NCI-H1436 (cell line): ENCODE measurements at places on chromosomes 5 and 9.

DNA sequence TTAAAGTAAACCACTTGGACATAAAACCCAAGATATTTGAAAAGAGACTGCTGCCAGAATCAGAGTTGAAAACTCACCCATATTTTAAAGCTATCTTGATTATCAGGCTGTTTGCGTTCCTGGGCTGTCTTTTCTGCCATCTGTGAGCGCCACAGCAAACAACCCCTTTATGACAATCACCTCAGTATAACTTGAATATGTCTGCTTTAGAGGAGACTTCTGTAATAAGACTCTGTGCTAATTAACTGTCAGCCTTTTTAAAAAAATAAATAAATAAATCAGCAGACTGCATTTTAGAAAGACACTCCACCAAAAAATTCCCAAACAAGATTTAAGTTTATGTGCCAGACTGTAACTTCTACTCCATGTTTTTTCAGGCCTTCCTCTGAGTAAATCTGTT lies 375.7 kb upstream of the CCNH start:
- no peak for DNase-seq

- DNase-seq, result no peak
These were observed 168.6 kb downstream of the NNT start for GRCh38 chr5:43771611-43772031.

DNA sequence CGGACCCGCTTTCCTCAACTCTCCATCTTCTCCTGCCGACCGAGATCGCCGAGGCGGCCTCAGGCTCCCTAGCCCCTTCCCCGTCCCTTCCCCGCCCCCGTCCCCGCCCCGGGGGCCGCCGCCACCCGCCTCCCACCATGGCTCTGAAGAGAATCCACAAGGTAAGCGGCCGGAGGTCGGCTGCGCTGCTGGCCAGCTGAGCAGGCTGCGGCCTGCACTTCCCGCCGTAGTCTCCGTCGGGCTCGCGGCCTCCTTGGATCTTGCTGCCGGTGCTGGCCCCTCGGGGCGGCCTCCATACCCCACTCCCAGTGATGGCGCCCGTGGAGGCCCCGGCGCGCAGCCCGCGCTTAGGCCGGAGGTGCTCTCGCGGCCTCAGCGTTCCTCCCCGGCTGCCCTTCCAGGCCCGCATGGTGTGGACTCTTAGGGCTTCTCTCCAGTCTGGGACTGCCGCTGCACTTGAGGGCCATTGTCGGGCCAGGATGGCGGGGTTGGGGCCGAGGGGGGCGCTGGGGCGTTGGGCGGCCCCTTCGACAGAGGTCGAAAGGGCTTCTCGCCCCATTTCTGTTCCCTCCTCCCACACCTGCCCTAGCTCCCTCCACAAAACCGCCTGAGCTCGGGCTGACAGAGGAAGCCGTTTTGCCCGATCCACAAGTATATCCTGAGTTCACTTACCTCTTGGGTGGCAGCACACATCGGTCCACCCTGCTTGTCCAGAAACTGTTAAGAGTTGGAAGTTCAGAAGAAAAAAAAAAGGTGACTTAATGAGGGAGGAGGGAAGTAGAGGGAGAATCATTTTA lies 714 bp downstream of the UBE2D2 start:
- peak; percentile 52 for DNase-seq

DNA sequence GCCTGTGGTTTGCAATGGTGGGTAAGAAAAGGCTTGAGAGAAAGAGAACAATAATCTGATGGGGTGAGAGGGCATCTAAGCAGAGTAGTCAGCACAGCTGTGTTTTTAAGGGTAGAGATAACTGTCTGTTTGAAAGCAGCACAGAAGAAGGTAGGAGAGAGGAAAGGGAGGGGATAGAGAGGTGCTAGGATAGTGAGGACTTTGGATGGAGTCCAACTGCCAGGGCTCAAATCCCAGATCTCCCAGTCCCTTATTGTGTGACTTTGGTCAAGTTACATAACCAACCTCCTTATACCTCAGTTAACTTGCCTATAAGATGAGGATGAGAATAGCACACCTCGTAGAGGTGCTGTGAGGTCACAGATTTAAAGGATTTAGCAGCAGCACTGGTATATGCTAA lies 55.6 kb downstream of the GPR21 start:
- no peak for DNase-seq

GRCh38 chr9:34123682-34124081 lies 2.8 kb downstream of the DCAF12 start:
- no peak for DNase-seq

DNA sequence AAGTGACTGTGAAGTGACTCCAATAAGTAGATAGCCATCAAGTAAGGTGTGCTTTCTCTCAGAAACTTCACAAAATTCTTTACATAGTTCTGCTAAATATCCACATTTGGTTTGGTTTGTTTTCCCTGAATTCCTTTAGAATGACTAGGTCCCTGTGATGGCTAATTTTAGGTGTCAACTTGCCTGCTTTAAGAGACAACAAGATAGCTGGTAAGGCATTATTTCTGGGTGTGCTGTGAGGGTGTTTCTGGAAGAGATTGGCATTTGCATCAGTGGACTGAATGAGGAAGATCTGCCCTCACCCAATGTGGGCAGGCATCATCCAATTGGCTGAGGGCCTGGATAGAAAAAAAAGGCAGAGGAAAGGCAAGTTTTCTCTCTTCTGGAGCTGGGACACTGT lies 8.3 kb upstream of the PTBP3 start:
- DNase-seq, result no peak

GRCh38 chr5:42944989-42945388 lies 95.1 kb downstream of the ANXA2R start:
- no peak for DNase-seq

GRCh38 chr5:91499943-91500531 lies 116.9 kb upstream of the ARRDC3 start:
- peak; percentile 15 for DNase-seq

DNA sequence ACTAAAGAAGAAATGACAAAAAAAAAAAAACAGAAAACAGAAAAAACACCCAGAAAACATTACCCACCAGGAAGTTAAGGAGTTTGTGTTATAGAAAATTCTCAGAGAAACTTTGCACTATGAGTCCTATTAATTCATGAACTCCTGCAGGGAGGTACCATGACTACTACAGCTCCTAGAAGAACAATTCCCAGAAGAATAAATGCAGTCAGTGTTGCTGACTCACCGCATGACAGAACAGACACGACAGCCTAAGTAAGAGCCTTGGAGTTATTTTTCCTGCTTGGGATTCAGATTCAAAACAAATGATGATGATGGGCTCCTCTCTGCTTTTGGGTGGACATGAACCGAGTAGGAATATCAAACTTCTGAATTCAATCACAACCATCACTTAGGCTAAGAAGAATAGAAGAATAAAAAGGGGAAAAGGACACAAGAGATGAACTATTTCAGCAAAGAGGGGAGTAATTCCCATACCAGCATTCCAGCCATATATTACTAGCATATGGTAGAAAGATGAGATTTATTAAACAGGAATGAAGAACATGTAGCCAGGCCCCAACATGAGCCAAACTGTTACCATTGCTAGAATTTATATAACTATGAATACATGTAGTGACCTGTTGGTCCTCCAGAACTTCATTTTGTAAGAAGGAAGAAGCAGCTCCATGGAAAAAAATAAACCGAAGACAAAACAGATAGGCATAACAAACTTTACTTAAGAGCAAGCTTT lies 209.6 kb upstream of the PDE4D start:
- DNase-seq, result no peak

DNA sequence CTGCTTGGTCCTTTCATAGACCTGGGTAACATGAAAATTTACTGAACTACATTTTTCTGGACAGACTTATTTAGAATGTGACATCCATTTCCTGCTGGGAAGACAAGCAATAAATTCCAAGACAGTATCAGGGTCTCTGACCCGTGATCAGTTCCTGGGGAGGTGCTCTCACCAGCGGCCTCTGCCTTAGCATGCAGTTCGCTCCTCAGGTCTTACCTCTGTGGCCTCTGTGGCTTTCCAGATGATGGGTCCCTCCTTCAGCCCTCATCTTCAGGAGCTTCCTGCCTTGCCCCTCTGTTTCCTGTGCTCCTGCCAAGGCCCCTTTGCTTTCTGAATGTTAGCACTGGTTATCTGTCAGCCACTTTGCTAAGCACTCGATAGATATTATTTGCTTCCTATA lies 66.4 kb downstream of the CMYA5 start:
- DNase-seq, result no peak

- no peak for DNase-seq
These were observed 37.3 kb downstream of the CAPSL start for GRCh38 chr5:35900972-35901695.

GRCh38 chr5:107424491-107424890 lies 246.2 kb downstream of the EFNA5 start:
- no peak for DNase-seq

GRCh38 chr5:73214996-73215395 lies 42.0 kb downstream of the TMEM174 start:
- peak; percentile 17 for DNase-seq

GRCh38 chr9:122096620-122097415 lies 3.7 kb upstream of the TTLL11 start:
- DNase-seq, result no peak

- DNase-seq, result peak; percentile 57
These were observed 48.0 kb upstream of the SAP30L start for GRCh38 chr5:154397652-154398406.

GRCh38 chr9:124882231-124882630 lies 20.3 kb downstream of the ARPC5L start:
- DNase-seq, result no peak

- DNase-seq, result no peak
These were observed 18.2 kb upstream of the ADCY2 start for GRCh38 chr5:7377761-7378160.

- DNase-seq, result no peak
These were observed 13.2 kb downstream of the REEP5 start for GRCh38 chr5:112908854-112909253.

- DNase-seq, result no peak
These were observed 20.9 kb downstream of the ENG start for GRCh38 chr9:127833555-127833954.

DNA sequence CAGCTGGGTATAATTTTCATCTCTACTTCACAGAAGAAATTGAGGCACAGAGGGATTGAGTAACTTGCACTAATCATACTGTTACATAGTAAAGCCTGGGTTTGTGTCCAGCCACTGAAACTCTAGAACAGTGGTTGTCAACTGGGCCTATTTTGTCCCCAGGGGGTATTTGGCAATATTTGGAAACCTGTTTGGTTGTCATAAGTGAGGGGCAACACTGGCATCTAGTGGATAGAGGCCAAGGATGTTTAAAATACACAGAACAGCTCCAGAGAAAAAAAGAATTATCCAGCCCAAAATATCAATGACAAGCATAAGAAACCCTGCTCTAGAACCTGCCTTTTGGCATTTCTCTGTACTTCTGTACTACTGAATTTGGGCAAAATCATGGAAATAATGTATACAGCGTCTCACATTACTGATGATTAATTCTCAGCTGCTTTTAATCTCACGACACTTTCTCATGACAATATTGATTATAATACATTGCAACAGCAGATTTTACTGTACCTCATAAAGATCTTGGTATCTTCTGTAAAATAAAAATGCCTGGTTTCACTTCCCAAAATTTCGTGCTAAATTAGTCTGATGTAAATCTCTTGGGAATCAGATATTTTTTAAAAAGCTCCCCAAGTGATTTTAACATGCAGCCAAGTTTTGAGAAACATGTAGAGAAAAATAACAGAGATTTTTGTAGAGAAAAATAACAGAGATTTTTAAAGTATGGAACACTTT lies 112.7 kb downstream of the RORB start:
- DNase-seq, result peak; percentile 4

DNA sequence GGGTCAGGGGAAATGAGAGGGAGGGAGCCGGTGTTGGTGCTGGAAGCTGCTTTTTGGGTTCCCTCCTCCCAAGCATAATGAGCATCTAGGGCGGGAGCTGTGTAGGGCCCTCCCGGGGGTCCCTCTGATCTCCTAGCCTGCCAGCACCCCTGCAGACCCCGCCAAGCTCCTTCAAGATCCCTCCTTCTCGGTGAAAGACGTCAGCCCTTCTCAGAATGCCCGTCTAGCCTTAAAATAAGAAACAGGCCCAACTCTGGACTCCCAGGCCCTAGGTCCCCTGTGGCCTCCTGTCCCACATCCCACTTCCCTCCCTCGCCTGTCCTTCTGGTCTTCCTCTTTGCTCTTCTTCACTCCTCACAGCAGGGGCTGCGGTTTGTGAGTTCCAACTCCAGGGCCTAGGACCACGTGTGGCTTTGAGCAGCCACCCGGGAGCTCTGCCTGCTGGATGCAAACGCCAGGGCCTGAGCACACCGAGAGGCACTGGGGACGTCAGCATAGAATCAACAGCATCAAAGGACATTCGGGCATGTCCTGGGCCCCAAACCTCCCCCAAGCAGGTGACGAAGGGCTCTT lies 8.8 kb upstream of the SCGB3A1 start:
- no peak for DNase-seq

DNA sequence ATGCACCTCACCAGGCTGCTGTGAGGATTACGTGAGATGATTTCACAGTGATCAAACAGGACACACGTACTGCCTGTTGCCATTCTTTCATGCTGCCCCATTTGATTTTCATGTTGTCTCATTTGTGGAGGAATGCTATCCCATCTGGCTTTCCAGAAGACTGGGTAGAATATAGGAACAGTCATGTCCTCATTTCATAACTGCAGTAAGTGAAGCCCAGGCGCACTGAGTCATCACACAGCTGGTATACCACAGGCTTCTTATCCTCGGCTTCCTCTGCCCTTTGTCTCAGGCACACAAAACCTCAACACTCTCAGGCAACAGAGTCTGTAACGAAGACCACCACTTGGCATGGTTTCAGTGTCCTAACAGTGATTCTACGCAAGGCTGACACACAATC lies 62.3 kb downstream of the LHFPL2 start:
- DNase-seq, result no peak

DNA sequence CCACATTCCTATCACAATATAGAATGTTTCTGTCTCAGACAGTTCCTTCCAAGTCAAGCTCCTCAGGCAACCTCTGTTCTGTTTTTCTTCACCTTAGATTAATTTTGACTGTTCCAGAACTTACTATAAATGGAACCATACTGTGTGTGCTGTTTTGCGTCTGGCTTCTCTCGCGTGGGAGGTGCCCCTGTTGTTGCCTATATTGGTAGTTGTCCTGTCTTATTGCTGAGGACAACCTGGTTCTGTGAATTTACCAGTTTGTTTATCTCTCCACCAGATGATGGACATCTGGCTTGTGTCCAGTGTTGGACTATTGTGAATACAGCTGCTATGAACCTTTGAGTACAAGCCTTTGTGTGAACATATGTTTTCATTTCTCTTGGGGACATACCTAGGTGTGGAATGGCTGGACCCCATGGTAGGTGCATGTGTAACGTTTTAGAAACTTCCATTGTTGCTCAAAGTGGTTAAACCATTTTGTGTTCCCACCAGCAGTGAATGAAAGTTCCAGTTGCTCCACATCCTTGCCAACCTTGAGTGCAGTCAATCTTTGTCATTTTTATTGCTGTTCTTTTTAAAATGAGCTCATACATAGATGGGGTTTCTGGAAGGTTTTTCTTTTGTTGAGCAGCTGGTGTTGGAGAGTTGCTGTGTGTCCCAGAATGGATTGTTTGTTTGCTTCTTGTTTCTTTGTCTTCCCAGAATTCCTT lies 18.1 kb downstream of the HMCN2 start:
- no peak for DNase-seq

- DNase-seq, result no peak
These were observed 10.2 kb downstream of the DOCK8 start for GRCh38 chr9:224582-225520.

GRCh38 chr9:7546261-7546660 lies 253.3 kb downstream of the DMAC1 start:
- DNase-seq, result no peak
